ENCODE measurements at places on chromosomes 13 and 19. TPM values are rescaled to one million over a fixed set of nuclear protein-coding genes. Genes with fewer than 3 reads are reported as not detected.

Gene TMEM86B
- total RNA-seq, result 1.8 TPM

Gene IGSF23
- 0.43 TPM for total RNA-seq

Gene CGB8
- total RNA-seq, result not detected

Gene SHFL
- 7.9 TPM for total RNA-seq

Gene PLIN5
- total RNA-seq, result 80.2 TPM

Gene DCLK1
- total RNA-seq, result 3.4 TPM

Gene F10
- 4.1 TPM for total RNA-seq

Gene APOE
- total RNA-seq, result 19.6 TPM

Gene ZSCAN22
- total RNA-seq, result 2.5 TPM

Gene PSG11
- total RNA-seq, result not detected

Gene SLC25A41
- total RNA-seq, result 0.14 TPM

Gene LRRC4B
- total RNA-seq, result 0.46 TPM

Gene SLC10A2
- not detected for total RNA-seq

Gene DAND5
- total RNA-seq, result not detected

Gene SHISA2
- 0.46 TPM for total RNA-seq

Gene C13orf42
- total RNA-seq, result not detected
